ENCODE measurements at places on chromosomes 4 and X.

DNA sequence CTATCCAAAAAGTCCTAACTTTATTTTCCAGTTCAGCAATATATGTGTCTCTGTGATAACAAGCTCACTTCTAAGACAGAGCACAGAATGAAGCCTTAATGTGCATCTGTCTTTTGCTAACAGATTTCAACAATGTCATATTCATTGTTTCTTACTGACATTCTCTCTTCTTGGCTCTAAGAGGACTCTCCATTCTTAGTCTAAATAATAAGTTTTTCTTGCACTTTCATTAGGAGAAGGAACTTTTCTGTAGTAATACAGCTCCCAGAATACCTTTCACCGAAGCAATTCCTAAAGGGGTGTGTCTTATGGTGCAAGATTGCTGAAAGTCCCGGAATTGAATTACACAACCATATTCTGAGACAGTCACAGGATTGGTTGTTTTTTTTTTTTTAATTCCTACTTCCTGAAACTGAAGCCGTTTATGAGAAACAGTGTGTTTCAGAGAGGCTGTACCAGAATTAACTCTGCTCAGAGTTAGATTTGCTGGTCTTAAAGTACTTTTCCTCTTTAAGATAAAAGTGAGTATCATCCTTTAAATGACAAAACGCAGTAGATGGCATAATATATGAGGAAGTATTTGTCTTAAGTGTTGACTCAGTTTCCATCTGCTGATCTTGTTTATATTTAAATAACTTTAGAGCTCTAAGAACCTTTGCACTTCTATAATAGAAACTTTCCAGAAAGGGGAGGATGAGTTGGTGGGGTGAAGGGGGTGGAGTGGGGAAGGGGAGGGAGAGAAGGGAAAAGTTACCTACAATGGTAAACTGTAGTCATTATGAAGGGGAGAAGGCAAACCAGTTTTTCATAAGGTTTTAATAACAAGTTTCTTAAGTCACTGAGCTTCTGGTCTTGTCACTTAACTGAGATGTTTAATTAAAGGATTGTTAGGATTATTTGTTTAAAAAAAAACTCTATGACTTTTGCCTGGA, at the start of gene ALPK1:
Gene ALPK1, plus strand, starts transcription at position 421 of the 932 bp plus-strand sequence.
- DNase-seq, result no peak

DNA sequence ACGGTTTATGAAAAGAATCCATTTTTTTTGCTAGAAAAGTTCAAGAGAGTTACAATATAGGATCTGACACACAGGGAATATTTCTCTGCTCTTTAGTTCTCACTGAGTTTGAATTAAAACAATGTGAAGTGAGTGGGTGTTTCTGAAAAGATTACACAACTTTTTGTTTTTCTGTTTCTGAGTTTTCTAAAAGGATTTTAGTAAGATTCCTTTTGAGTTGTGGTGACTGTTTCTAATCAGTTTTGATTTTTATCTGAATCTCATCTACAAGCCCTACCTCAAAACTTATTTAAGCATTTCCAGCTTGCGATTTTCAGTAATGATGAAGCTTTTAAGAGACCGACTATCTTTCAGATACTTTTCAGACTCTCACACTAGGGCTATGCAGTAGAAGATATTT, 141.7 kb downstream of the GPAT3 start:
- no peak for DNase-seq

DNA sequence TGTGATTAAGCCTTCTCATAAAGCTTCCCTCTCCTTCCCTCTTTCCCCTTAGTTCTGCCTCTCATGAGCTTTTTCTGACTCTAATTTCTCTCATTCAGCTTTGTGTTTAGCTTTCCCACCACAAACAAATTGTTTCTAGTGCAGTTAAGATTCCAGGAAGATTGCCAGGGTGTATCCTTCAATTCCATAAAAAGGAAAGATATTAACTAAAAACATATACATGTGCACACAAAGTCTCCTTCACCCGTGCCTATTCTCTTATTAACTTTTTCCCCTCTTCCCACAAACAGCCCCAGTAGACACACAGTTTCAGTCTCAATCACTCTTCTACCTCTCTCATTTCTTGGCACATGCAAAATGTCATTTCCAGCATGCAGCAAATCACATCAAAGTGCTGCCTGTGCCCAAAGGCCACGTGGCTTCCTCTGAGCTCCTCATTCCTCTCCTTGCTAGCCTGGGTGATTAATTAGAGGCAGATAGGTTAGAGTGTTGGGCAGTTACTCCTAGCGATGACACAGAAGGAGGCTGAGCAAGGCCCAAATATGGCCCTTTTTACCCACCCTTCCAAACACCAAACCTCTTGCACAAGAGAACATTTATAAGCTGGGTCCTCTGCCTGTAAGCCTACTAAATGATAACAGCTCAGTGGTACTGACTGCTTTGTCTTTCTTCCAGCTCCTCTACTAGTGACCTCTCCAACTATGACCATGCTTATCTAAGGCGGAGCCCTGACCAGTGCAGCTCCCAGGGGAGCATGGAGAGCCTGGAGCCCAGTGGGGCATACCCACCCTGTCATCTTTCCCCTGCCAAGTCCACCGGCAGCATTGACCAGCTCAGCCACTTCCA, 159.6 kb downstream of the SOWAHB start:
- no peak for DNase-seq

DNA sequence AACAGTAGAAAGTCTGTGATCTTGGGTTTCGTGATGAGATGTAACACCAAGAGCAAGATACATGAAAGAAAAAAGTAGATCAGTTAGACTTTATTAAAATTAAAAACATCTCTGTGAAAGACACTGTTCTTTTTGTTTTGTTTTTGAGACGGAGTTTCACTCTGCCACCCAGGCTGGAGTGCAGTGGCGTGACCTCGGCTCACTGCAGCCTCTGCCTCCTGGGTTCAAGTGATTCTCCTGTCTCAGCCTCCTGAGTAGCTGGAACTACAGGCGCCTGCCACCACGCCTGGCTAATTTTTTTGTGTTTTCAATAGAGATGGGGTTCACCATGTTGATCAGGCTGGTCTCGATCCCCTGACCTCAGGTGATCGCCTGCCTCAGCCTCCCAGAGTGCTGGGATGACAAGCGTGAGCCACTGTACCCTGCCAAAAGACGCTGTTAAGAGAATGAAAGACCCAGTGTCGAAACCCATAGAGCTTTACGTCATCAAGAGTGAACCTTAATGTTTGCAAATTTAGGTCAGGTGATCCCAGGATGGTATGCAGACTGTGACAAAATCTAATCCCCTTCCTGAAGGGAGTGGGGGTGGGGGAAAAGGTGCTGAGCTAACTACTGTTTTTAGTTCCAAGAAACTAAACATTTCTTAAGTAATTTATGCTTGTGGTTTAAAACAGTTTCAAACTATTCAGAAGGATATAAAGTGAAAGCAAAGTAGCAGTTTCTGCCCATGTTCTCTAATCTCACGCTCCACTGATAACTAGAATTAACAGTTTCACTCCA, 8.0 kb downstream of the OFD1 start:
- no peak for DNase-seq

DNA sequence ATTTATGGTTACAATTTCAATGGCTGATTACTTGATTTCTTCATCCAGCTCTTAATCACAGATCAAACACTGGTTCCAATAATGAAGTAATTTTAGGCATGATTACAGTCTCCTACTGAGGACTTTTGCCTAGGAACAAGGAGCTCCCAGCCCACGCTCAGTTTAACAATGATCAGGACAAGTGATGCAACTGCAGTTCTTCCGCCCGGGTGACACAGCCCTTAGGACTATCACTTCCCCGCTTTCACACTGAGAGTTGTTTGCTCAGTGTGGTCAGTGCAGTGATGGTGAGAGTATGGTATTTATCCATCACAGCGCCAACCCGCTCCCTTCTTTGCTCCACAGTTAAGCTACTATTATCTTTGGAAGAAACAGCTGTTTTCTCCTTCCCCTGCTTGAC, 203.2 kb upstream of the MBNL3 start:
- DNase-seq, result no peak

- DNase-seq, result no peak
Observed at GRCh38 chr4:114076899-114077570, 97.6 kb upstream of the ARSJ start.

GRCh38 chr4:121597346-121597934, 99.3 kb downstream of the ANXA5 start:
- no peak for DNase-seq

GRCh38 chrX:85065512-85066198, 62.0 kb downstream of the APOOL start:
- DNase-seq, result no peak
